CD4-positive, alpha-beta T cell (primary cell): ENCODE measurements at places on chromosomes 16 and 17.

GRCh38 chr16:80591071-80591915, 50.5 kb downstream of the DYNLRB2 start:
- no peaks in the 10 kb centered on the region for H3K27me3 ChIP-seq
- DNase-seq = peak; percentile 2
- H3K36me3 ChIP-seq = no peaks in the 10 kb centered on the region
- H3K4me3 ChIP-seq = peak overlapping the region; percentile 13

- no peak overlapping the region for H3K27ac ChIP-seq
- peaks cover 20% of the 10 kb centered on the region for H3K4me1 ChIP-seq
- H3K27me3 ChIP-seq = peaks cover 30% of the 10 kb centered on the region
- DNase-seq = no peak
- H3K36me3 ChIP-seq = no peaks in the 10 kb centered on the region
These were observed 4.5 kb upstream of the TMEM235 start for GRCh38 chr17:78226759-78227454.

DNA sequence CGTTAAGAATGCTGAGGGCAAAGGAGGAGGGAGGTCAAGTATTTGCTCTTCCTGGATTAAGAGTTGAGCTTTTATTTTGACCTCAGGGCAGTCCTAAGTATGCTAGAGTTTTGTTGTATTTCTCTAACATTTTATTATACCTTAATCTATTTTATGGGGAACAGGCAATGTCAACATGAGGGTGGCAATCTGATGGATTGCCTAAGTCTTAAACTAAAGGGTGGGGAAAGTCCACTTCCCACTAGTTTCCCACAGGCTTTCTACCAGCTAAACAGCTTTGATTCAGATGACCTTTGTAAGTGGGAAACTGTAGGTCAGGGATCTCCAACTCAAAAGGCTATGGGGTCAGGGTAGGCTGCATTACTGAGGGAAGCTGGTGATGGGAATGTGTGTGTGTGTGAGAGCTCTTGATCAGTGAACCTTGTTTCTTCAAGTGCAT, 24.9 kb downstream of the HSD17B2 start:
- peaks cover 3% of the 10 kb centered on the region for H3K27me3 ChIP-seq
- H3K36me3 ChIP-seq = no peaks in the 10 kb centered on the region
- no peak overlapping the region for H3K4me3 ChIP-seq
- H3K4me1 ChIP-seq = no peaks in the 10 kb centered on the region

GRCh38 chr16:11301645-11302501, 20.7 kb upstream of the PRM1 start:
- H3K4me1 ChIP-seq = peaks cover 22% of the 10 kb centered on the region
- no peaks in the 10 kb centered on the region for H3K27me3 ChIP-seq
- no peak overlapping the region for H3K4me3 ChIP-seq
- no peak overlapping the region for H3K27ac ChIP-seq

DNA sequence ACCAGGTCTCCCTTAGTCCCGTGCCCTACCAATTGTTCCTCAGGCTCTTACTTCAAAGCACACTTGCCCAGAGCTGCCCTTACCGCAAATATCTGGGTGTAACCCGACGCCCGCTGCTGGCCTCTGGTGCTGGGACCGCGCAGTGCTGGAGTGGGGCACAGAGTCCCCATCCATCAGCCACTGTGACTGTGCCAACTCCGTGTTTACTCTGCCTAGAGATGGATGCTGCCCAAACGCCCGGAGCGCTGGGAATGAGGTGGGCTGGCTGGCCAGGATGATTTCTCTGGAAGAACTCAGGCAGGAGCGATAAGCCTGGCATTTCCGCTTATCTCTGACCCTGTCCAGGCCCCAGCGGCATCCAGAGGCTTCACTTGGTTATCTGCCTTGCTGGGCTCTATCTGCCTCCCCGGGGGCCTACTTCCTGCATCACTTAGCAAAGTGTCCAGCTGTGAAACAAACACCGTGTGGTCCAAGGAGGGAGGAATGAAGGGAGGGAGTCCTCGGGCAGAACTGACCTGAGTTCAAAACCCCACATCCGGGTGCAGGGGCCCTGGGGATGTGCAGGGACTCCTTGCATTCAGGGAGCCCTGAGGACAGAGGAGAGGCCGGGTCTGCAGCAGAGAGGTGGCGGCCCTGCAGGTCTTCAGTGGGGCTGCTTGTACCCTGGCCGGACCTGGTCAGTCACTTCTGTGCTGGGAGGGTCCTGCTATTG, 9.4 kb upstream of the MYLK3 start:
- no peaks in the 10 kb centered on the region for H3K36me3 ChIP-seq
- no peak for DNase-seq
- no peaks in the 10 kb centered on the region for H3K27me3 ChIP-seq
- H3K4me3 ChIP-seq = no peak overlapping the region

- no peaks in the 10 kb centered on the region for H3K4me1 ChIP-seq
- DNase-seq = no peak
- H3K27ac ChIP-seq = no peak overlapping the region
- no peak overlapping the region for H3K4me3 ChIP-seq
These were observed 30.1 kb upstream of the MTSS2 start for GRCh38 chr16:70715860-70716357.
